ENCODE measurements at places on chromosomes 11 and 22. TPM values are rescaled to one million over a fixed set of nuclear protein-coding genes. Genes with fewer than 3 reads are reported as not detected.
A peak's percentile ranks its signal among the peaks of the same experiment; 100 is the strongest.

DNA sequence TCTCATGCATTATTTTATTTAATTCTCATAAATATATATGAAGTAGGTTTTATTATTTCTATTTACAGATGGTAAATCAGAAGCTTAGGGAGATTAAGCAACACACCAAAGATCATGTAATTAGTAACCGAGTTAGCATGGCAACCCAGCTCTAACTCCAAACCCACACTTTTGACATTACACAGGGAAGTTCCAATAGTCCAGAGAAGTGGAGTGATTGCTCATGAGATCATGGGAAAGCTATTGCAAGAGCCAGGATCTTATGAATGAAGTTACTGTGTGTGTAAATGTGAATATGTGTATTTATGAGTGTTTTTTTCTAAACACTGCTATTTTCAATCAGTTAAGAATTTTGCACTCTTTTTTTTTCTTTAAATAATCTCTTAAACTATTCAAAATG, 225.8 kb upstream of the KIRREL3 start:
- DNase-seq, result no peak

- peak; percentile 79 for DNase-seq
Observed at GRCh38 chr11:10351765-10352641, 47.1 kb downstream of the ADM start.

DNA sequence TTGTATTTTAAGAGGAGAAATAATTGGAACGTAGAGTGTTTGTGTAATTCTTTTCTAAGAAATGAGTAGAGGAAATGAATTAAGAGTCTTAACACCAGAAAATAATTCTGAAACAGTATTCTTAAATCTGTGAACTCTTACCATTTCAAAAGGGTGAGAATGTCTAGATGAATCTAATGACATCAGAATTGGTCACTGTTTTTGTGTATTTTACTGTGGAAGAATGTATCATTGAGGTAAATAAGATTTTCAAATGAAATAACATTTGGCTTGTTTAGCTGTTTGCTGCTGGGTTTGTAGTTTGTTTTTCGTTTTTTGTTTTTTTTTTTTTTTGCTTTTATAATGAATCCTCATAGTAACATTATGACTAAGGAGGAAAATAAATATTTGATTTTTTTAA, 97.6 kb downstream of the EMSY start:
- no peak for DNase-seq

GRCh38 chr11:127648583-127648982, 648.0 kb upstream of the KIRREL3 start:
- no peak for DNase-seq

Gene MAPK11
- total RNA-seq, result 10.0 TPM

DNA sequence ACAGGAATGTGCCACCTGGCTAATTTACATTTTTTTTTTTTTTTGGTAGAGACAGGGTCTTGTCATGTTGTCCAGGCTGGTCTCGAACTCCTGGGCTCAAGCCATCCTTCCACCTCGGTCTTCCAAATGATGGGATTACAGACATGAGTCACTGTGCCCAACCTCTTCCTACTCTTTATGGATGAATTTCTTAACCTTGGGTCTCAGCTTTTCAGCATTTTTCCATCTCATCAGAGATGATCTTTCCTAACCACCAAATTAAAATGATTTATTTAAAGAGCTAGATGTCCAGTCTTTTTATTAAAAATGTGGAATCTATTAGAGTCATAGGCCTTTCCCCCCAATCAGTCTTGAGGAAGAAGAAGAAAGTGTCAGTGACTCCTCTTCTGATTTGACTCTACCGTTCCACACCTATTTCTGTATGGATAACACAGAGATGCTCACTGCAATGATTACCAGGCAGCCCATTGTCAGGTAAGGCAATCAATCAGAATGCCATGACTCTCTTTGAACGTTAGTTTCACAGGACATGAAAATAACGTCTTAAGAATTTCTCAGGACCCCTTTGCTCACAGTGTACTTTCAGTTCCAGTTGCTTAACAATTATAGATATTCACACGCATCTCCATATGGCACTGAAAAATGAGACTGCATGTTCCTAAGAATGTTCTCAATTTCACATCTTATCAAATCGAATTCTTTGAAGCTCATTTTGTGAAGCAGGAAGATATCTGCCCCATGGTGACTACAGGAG, 51.0 kb downstream of the MIAT start:
- no peak for DNase-seq

DNA sequence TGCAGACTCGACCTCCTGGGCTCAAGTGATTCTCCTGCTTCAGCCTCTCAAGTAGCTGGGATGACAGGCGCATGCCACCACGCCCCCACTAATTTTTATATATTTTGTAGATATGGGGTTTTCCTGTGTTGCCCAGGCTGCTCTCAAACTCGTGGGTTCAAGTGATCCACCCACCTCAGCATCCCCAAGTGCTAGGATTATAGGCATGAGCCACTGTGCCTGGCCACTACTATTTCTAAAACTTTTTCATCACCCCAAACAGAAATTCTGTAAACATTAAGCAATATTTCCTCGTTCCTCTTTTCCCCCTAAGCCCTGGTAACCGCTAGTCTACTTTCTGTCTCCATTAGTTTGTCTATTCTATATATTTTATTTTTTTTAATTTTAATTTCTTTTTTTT, 9.0 kb upstream of the ATG16L2 start:
- no peak for DNase-seq

Gene CCDC83
- total RNA-seq, result not detected

Gene HBG1
- total RNA-seq, result not detected

- no peak for DNase-seq
Observed at GRCh38 chr11:77450227-77450626, 23.7 kb downstream of the PAK1 start.

Gene SLC22A12
- total RNA-seq, result not detected

- no peak for DNase-seq
Observed at GRCh38 chr22:39132871-39133524, 19.5 kb downstream of the CBX7 start.

GRCh38 chr11:120384476-120384875, 48.3 kb downstream of the ARHGEF12 start:
- DNase-seq, result no peak

DNA sequence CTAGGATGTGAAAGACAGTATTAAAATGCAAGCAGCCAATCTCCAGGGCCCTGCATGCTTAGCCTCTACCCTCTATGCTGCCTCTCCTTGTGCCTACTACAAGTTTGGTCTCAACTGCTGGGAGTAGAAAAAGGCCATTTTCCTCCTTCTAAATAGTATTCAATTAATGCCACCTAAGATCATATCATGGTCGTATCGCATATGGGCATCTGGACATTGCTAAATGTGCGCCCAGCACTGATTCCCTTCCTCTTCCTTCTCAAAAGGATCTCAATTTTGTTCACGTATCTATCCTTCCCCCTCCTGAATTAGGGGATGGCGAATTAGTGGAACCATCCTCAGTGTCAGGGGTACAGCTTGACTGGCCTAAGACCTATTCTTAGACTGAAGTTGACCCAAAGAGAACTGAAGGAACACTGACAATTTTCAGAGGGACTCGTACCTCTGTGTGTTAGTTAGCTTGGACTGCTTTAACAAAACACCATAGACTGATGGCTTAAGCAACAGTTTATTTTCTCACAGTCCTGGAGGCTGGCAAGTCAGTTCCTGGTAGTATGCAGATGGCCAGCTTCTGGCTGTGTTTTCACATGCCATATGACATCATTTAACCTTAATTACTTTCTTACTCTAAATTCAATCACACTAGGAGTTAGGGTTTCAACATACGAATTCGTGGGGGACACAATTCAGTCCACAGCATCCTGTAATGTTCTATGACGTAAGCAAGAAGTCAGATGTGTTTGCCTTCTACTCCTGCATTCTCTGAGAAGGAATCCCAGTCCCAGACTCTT, 8.5 kb upstream of the NUP50 start:
- DNase-seq, result no peak

DNA sequence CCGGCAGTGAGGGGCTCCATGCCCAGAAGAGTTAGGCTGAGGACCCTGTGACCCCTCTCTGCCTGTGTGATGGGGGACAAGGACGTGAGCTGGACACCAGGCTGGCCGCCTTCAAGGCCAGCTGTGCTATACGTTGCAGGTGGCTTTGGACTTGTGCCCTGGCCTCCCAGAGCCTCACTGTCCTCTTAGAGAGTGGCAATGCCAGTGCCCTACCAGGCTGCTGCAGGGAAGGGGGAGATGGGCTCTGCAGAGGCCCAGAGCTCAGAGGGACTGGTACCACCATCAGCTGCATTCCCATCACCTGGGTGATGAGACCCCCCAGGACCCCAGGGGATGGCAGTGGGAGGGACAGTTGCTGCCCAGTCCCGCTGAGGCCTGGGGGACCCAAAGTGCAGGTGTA, 90.4 kb upstream of the SHISAL1 start:
- DNase-seq, result no peak

GRCh38 chr11:12092714-12093113, 17.7 kb upstream of the MICAL2 start:
- no peak for DNase-seq

GRCh38 chr11:19963697-19964387, 196.4 kb downstream of the DBX1 start:
- no peak for DNase-seq

GRCh38 chr11:125957618-125958332, 11.9 kb downstream of the VSIG10L2 start:
- DNase-seq, result no peak

DNA sequence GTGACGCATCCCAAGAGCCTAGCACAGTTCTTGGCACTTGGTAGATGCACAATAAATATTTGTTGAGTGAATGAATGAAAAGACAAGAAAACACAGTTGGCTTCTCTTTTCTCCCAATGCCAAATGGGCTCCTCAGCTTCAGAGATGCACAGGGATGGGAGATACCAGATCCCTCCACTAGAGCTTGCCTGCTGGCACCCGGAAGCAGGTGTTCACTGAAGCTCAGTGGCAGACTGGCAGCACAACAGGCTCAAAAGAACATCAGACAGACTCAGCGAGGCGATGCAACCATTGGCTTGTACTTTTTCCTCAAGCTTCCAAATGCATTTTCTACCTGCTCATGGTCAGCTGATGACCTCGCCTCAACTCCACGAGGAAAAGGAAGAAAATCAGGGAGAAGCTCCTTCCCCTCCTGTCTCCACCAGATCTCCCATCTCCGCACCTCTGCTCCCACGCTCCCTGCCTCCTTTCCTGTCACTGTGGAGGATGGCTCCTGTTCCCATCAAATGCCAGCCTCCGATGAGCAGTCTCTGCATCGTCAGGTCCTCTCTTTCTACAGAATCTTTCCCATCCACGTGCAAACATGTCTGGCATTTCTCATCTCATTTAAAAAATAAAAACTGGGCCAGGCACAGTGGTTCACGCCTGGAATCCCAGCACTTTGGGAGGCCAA, 5.8 kb downstream of the RAPSN start:
- no peak for DNase-seq

DNA sequence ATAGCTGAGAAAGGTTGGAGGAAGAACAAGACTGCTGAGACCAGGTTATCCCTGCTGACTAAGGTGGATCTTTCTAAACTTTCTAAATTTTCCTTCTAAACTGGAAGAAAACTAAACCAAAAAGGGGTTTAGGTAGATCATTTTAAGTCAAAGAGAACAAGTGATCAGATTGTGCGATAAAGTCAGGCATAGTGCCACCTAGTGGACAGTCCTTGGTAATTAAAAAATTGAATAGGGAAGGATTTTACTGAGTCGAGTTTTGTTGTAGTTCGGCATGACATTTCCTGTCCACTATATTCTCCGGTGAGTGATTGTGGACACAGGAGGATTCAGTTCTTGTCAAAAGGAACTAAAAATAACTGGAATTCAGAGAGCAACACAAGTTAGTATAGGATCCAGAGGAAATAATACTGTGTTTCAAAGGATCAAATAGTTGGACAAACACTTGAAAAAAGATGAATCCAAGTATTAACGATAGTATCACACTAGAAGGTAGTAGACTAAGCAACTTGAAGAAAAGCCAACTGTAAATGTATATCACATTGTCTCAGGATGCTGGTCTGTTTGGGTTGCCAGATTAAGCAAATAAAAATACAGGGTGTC, 1236.4 kb downstream of the FAM181B start:
- DNase-seq, result no peak

DNA sequence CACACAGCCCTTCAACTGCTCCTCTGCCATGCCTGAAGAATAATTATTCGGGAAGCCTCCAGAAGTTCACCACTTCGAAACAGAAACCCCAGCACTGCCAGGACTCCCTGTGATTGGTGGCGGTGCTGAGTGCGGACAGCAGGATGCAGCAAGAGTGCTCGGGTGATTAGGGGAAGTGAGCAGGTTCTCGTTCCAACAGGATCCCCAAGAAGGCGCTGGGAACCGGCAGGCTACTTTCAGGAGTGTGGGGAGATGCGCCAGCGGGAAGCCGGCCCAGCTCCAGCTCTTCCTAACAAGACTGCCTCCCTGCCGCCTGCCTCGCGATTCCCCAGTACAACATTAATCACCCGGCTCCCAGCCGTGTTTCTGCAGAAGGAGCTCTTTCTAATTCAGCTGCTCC, 630.2 kb downstream of the BRD1 start:
- peak; percentile 33 for DNase-seq

Gene OR6A2
- total RNA-seq, result not detected

DNA sequence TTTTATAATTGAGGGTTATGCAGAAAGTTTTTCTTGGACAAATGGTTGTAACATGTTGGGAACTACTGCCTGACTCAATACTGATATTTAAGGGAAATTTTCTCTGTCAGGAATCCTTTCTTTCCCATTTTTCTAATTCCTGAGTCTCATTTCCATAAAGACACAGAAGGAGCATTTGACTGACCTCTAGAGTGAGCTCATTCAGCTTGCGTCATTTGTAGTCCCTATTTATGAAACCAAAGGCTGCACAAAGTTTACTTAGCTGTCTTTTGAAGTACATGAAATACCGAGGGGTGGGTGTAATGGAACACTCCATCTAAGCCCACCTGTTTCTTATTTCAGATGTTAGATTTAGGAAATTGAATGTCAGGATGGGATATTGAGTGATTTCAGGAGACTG, 359.5 kb upstream of the C11orf87 start:
- DNase-seq, result no peak

- peak; percentile 56 for DNase-seq
Observed at GRCh38 chr22:49021131-49021925, 806.3 kb downstream of the BRD1 start.

Gene SERHL2
- 2.6 TPM for total RNA-seq

DNA sequence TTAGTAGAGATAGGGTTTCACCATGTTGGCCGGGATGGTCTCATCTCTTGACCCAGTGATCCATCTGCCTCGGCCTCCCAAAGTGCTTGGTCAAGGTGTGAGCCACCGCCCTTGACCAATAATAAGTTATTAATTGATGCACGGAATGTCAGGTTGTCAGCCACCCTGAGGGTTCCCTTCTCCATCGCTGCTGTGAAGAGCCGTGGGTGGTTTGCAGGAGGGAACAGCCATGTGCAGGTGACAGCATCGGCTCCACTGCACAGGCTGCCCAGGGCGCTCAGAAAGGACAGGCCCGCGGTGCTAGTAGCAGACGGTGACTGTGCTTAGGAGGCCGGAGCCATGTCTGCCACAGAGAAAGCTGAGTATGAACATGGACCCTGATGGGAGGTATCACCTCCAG, 814.0 kb downstream of the BRD1 start:
- peak; percentile 17 for DNase-seq

GRCh38 chr11:118238929-118239328, 13.2 kb downstream of the MPZL3 start:
- no peak for DNase-seq

Measured in Right ventricle myocardium inferior (tissue), 1 donor.